ENCODE measurements at places on chromosomes 2 and 18.

DNA sequence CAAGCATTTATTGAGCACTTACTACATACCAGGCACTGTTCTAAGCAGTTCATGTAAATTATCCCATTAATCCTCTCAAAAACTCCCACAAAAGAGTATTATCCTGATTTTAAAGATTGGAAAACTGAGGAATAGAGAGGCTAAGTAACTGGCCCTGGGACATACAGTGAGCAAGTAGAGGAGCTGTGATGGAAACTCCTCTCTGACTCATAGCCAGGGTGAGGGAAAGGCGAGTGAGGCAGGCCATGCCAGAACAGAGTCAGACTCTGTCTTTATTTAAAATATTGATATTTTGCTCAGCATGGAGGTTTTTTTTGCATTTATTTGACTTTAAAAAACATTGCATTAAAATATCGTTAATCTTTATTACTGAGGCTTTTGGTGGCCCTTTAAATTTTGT is 208.0 kb downstream of the LOXHD1 start:
- DNase-seq, result no peak

- DNase-seq, result no peak
These were observed at the start of gene SDC1 for GRCh38 chr2:20224716-20225293. Gene SDC1, minus strand, starts transcription at chr2:20225130. Its CDS starts 263 bp downstream, at chr2:20224867.

- DNase-seq, result no peak
These were observed 27.1 kb upstream of the KLF11 start for GRCh38 chr2:10016001-10016801.

DNA sequence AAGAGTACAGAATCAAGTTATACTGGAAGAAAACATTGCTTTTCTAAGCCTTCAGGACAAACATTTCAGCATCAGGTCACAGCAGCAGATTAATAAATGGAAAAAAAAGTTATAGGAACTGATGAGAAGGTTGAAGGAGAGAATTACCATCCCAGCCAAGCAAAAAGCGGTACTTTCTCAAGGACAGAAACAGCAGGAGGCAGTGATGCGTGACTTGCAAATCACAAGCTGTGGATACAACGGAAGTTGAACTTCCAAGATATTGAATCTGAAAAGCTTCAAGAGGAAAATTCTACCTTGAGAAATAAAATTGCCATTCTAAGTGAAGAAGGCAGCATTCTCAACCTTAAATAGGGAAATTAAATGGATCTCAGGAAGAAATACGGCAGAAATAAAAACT is 18.5 kb upstream of the SERPINB12 start:
- DNase-seq, result no peak

GRCh38 chr2:19783935-19784334 is 117.8 kb downstream of the TTC32 start:
- DNase-seq, result no peak

DNA sequence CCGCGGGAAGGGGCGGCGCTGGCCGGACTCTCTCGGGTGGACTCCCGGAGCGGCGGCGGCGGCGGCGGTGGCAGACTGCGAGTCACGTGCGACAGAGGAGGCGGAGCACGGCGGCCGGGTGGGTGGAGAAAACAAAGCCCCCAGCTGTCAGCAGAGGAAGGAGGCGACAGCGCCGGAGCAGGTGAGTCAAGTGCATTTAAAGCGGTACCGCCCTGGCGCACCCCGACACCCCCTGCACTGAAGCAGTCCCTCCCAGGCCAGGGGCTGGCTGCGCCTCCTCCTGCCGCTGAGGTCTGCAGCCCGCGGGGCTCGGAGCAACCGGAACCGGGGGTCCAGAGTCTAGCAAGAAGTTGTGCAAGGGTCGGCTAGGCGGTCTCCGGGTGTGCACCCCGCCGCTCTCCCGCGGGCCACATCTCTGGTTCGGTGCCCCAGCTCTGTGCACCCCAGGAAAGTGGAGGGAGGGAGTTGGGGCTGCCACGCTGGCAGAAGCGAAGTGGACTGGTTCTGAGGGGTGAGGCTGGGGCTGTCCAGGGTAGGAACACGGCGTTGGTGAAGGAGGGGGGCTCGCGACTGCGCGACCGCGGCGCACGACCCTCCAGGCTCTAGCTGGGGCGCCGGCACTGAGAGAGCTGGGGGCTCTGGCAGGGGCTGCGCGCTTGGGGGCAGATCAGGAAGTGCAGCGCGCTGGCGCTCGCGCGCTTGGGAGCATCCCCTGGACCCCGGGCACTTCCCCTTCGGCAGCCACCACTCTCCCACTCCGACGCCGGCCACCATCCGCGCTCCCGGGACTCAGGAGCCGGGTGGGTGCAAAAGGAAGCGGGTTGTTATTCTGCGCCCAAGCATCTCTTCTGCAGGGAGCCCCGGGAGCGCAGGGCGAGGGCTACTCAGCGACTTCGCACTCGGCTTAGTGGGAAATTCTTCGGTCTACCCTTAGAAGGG is 64.0 kb upstream of the MAPRE2 start:
- peak; percentile 73 for DNase-seq

DNA sequence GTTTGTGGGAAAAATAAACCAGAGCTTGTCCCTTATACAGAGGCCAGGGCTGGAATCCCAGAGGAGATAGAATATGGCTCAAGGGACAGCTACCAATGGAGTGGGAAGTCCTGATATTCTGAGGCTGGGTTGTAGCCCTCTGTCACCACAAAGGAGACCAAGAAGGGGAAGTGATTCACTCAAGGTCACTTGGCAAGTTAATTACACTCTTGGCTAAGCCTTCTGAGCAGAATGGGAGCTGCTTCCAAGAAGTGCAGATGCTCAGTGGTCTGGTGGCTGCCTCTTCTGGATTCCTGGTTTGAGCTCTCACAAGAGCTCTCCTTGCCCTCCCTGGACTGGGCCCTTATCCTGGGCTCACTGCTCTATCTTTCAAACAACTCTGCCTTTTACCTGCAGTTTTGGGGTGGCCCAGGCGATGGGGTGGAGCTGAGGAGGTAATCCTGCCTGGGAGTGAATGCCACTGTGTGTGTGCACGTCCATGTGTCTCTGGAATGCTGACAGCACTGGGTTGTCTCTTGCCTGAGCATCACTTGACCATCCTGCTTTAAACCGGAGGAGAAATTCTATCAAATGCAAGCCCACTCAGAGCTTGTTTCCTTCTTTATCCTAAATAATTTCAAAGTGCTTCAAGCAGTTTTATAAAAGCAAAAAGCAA is 168.2 kb downstream of the KCNS3 start:
- DNase-seq, result no peak

DNA sequence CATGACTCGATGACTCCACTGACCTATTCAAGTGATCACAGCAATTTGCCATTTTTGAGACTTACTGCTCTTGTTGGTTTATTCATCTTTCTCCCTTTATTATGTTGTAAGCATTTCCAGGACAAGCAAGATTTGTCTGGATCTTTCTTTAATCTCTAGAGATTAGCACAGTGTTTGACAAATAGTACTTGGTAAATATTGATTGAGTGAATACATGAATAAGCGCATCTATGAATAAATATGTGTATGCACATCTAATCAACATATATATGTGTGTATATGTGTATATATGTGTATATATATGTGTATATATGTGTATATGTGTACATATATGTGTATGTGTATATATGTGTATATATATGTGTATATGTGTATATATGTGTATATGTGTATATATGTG is 7.3 kb downstream of the TMX3 start:
- no peak for DNase-seq

DNA sequence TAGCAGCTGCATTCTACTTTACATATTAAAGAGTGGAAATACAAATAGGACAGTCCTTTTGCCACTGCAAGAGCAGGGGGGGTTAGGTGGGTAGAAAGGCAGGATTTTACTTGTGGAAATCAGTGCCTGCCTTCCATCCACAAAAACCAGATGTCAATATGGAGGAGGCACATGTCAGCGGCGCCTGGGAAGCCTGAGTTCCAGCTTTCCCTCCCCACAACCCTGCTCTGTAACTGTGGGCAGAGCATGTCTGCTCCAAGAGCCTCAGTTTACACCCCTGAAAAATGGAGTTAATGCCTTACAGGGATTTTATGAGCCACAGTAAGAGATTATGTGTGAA is 32.9 kb downstream of the STEAP3 start:
- DNase-seq, result no peak

DNA sequence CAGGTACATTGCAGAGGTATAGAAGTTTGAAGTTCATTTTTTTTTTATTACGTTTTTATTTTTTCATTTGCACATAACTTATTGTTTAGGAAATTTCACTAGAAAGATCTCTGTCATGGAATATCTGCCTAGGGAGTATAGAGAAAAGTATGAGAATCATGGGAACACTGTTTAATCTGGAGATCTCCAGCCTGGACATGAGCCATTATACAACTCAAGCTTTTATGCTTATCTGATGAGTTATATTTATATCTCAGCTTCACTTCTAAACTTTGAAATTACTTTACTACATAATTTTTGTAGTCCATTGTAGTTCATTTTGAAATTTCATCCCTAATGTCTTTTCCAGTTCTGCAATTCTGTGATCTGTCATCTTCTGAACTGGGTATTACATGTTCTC is 515.6 kb downstream of the ERBB4 start:
- no peak for DNase-seq

- no peak for DNase-seq
These were observed 10.5 kb upstream of the IL1A start for GRCh38 chr2:112794841-112795240.

DNA sequence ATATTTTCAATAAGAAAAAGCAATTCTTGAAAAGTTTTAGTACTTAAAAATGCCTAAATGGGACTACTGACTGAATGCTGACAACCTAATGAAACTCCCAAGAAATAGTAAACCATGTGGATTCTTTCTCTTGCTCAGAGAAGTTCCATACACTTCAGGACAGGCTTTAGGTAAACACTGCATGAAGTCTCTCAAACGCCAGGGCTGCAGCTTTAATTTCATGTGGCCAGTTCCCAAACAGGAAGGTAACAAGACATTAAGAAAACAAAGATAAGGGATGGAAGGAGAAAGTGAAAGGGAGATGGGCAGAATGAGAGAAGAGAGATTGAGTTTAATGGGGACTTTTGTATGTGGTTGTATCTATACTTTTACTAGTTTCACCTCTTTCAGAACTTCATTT is 734.7 kb upstream of the PKDCC start:
- no peak for DNase-seq

DNA sequence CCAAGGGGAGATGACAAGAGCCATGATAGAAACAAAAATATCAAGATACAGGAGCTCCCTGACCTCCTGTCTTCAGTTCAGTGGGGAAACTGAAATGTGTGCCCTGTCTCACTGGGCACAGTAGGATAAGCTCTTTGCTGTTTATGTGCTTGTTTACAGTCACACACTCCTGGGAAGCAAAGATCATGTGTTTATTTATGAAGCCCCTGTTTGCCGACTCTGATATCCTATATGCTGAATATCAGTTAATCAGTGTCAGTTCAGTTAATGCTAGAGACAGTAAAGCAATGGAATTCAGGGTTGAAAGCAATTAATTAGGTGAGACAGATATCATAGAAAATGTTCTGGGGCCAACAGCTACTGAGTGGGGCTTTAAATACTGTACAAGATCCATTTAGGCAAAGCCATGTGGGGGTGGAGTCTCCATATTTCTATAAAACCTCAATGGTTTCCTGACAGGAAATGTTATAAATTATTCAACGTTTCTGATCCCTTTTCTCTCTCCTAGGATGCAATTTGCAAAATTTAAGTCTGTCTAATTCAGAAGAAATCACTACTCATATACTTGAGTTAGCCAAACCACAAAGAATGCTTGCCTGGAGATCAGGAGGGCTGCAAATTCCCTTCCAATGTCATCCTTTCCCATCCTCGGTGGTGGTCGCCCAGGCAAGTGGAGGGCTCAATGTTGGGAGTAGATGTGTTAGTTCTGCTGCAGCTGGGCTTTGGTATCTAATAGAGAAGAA is 551.3 kb downstream of the CMPK2 start:
- no peak for DNase-seq

DNA sequence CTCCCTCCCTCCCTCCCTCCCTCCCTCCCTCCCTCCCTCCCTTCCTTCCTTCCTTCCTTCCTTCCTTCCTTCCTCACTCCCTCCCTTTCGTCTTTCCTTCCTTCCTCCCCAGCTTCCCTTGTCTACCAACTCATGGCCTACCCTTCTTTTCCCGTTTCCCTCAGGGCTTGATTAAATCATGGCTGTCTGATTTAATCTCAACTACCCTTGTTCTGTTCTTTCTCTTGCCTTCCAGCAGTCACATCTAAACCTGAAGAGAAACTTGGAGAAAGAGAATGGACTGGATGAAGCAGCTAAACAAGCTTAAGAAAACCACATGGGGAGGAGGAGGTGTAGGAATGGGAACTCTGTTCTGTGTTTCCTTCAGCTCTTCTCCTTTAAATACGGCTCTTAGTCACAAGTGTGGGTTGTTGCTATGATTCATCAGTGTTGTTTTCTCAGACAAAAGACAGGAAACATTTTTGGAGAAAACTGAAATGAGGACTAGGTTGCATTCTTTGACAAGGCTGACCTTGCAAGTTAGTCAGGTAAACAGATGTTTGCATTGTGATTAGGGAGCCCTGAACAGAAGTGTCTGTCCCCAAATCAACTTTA is 177.9 kb downstream of the LRRTM1 start:
- DNase-seq, result no peak

GRCh38 chr2:183242937-183243336 is 118.7 kb downstream of the NUP35 start:
- DNase-seq, result no peak

GRCh38 chr2:106183101-106183696 is 10.9 kb downstream of the UXS1 start:
- no peak for DNase-seq

GRCh38 chr2:15302154-15302553 is 259.0 kb downstream of the NBAS start:
- DNase-seq, result no peak

DNA sequence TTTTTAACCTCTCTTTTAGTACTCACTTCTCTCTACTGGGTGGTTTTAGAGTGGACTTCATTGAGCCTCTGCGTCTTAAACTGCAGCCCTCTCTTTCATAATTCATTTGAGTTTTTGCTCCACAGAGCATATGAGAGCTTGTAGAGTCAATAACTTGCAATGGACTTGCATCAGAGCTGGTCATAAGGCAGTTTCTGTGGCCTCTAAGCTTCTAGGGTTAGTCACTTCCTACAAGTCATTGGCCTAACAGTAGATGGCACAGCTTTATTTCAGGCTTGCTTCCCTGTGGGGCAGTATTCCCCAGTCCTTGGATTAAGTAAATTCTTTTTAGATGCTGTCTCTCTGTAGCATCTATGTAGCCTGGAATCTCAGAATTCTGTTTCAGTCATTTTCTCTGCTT is 1435.7 kb downstream of the LRP1B start:
- DNase-seq, result no peak

DNA sequence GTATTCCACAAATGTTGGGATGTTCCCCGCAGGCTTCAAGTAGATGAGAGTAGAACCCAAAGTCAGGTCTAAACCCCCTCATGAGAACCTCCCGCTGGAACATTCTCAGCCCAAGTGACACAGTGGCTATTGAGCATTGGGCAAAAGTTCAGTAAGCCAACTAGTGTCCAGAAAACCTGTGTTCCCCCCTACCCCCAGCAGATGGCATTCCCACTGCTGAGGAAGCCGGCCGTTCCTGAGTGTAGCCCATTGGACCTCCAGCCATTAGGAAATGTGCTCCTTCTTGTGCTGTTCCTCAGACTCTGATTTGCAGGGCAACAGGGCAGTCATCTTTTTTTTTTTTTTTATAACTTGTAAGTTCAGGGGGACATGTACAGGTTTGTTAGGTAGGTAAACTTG is 152.1 kb downstream of the NCK2 start:
- no peak for DNase-seq
